ENCODE measurements at places on chromosomes 5 and 9. TPM values are rescaled to one million over a fixed set of nuclear protein-coding genes. Genes with fewer than 3 reads are reported as not detected.

The SYK gene
- 9.6 TPM for total RNA-seq

- DNase-seq = no peak
Observed at GRCh38 chr9:133099726-133100505, 21.1 kb downstream of the RALGDS start.

DNA sequence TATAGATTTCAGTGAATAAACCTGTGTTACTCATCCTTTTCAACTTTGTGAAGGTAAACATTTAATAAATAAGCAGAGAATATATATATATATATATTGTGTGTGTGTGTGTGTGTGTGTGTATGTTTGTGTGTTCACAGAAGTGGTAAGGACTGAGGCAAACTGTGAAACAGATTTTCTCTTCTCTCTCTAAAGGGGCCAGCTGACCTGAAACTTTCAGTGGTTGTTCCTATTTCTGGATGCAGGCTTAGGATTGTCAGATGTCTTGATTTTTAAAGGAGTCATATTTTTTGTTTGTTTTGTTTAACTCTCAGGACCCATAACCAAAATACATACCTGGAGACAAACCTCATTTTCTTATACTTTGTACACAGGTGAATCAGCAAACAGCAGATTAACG, 714.9 kb upstream of the MEF2C start:
- DNase-seq = no peak

DNA sequence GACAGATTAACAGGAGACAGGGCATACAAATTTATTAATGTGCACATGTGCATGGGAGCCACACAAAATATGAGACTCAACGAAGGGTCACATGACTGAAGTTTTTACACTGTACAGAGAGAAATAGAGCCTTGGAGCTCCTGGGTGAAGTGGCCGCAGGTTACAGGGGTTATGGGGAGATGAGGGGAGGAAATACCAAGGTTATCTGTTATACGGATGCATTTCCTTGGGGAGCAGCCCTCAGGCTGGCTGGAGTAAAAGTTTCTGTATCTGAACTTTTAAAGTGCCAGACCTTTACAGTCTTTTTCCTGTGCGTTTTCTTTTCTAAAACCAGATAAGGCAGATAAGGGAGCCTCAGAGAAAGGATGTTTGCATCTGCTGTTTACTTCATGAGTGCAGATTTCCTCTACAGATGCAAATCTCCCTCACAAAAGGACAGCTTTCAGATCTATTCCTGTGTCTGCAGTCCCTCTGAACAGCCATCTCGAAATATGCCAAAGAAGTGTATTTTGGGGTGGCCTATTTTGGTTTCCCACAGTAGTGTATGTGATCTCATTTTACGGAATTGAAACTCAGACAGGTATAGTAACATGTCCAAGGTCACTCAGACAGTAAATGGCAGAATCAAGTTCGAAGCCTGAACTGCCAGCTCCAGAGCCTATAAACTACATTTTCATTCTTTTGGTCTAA, 139.3 kb upstream of the FBXL17 start:
- peak; percentile 11 for DNase-seq

DNA sequence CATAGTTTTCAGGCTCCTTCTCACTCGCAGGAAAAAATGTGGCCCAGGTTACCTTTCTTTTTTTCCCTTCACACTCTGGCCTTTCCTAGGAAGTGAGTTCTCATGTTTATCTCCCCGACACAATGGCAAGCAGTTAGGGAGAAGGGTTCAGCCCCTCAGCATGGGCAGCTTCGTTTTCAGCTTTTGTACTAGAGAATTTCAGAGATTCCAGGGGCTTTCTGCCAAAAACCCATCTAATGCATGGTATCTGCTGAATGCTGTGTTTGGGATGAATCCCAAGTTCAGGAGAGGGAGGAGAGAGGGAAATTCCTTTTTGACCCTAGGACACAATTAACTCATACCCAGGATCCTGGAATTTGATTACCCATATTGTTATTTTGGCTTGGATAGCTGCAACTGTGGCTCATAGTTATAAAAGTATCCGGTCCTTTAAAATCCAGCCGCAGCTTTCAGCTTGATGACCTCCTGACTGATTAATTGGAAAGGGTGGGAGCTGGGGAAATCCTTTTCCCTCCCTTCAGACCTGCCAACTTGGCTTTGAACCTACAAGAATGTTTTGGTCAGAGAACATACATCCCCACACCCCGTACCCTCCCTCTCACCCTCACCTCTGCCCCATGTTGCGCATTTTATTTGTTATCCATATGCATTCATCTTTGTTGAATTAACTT, 78.4 kb downstream of the TMEM252 start:
- DNase-seq = peak; percentile 85

GRCh38 chr5:97338729-97339128, 155.7 kb upstream of the RIOK2 start:
- DNase-seq = no peak

DNA sequence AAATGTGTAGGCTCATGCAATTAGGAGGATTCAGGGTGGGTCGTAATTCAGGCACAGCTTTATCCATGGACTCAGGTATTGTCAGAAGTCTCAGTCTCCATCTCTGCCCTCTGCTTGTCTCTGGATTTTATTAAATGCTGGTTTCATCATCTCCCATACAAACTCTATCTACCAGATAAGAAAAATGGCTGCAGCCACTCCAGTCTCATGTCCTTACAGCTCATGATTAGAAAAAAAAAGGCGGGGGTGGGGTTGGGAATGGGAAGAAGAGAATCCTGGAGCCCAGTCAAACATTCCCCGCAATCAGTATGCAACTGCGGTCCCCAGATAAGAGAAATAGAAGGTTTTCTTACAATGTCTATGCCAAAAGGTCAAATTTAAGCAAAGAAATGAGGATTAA, 7.6 kb upstream of the FBXO38 start:
- DNase-seq = no peak

DNA sequence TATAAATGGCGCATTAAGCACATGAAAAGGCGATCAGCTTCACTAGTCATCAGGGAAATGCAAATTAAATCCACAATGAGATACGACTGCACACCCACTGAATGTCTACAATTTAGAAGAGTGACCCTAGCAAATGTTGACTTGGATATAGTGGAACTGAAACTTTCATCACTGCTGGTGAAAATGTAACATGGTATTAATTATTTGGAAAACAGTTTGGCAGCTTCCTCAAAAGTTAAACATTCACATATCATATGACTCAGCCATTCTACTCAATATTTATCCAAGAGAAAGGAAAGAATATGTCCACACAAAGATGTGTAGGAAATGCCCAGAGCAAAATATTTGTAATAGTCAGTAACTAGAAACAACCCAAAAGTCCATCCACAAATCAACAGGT, 146.5 kb downstream of the LPAR1 start:
- no peak for DNase-seq

The NXNL2 gene
- not detected for total RNA-seq

The OR2Y1 gene
- total RNA-seq = not detected

GRCh38 chr5:40477856-40478546, 201.7 kb upstream of the PTGER4 start:
- no peak for DNase-seq

GRCh38 chr9:106889061-106889590, 26.2 kb downstream of the ZNF462 start:
- DNase-seq = peak; percentile 52

GRCh38 chr9:126609711-126610388, 3.9 kb upstream of the LMX1B start:
- DNase-seq = no peak

DNA sequence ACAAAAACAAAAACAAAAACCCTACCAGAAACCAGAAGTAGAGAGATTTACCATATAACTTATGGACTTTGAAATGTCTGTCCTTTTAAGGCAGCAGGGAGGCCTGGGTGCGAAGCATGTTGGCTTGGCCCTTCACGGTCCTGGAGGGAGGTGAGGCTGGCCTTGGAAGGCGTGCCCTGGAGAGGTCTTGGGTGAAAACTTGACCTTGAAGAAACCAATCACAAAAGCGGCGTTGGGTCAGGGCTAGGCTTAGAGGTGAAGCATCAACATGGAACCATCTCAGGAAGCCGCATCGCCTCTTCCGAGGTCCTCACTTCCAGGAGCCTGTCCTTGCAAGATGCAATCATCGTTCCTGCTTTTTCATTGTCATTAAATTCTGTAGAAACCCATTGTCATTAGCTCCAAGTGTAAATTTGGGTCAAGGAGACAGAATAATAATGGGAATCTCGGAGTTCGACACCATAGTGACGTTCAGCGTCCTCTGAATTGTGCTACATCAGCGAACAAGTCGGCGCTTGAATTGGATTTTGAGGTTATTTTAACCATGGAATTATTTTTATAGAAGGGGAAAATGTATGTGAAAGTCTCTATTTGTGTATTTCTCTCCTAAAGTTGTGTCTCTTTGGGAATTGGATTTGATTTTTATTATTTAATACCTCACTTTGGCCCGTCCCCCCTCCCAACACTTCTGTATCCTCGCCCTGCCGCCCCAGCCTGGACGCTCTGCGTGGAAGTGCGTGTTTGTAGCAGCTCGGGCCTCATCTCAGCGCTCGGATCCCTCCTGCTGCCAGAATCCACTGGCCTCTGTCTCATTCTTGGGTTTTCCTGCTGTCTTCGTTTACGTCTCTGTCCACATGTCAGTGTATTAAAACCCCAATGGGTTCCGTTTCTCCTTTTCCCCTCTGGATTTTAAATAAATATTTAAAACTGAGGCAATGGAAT, 11.1 kb upstream of the ORM1 start:
- no peak for DNase-seq

- peak; percentile 37 for DNase-seq
Observed at GRCh38 chr5:127754259-127754658, 51.1 kb downstream of the CCDC192 start.

The CENPH gene
- total RNA-seq = 7.0 TPM

The CDH12 gene
- total RNA-seq = 3.6 TPM

DNA sequence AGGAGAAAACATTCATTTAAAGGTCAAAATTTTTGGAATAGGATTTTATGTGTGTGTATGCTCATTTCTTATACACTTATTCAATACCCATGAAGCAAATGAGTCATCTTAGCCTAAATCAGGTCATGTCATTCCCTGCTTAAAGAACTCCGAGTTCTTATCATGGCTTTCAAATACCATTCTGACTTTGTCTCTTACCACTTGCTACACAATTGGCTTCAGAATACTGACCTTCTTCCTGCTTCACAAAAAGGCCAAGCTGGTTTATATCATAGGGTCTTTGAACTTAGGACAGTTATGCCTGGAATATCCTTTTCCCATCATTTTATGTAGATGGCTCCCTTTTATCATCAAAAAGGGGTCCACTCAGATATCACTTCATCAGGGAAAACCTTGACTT, 652.2 kb upstream of the WWC1 start:
- DNase-seq = peak; percentile 23

- DNase-seq = no peak
Observed at GRCh38 chr9:36187414-36187813, 3.3 kb upstream of the CLTA start.

DNA sequence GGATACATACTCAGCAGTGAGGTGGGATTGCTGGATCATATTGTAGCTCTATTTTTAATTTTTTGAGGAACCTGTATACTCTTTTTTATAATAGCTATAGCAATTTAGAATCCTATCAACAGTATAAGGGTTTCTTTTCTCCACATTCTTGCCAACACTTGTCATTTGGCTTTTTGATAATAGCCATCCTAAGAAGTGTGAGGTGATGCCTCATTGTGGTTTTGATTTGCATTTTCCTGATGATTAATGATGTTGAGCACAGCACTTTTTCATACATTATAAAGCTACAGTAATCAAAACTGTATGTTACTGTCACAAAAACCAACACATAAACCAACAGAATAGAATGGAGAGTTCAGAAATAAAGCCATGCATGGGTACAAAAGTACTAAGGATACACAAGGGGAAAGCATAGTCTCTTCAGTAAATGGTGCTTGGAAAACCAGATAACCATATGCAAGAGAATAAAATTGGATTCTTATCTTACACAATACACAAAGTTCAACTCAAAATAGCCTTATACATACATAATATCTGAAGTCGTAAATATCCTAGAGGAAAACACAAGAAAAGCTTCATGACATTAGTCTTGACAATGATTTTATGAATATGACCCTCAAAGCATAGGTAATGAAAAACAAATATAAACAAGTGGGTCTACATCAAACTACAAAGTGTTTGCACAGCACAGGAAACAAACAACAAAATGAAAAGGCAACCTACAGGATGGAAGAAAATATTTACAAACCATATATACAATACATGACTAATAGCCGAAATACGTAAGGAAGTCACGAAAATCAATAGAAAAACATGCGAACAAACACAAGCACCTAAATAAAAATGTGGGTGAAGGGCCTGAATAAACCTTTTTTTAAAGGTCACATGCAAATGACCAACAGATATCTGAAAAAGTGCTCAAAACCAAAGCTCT, 287.8 kb upstream of the DAB2 start:
- DNase-seq = no peak

The OTP gene
- 6.0 TPM for total RNA-seq

The ORM2 gene
- not detected for total RNA-seq

- DNase-seq = no peak
Observed at GRCh38 chr5:171537070-171537849, 117.8 kb downstream of the FGF18 start.

GRCh38 chr5:137837491-137838394, 29.9 kb upstream of the MYOT start:
- DNase-seq = peak; percentile 68

DNA sequence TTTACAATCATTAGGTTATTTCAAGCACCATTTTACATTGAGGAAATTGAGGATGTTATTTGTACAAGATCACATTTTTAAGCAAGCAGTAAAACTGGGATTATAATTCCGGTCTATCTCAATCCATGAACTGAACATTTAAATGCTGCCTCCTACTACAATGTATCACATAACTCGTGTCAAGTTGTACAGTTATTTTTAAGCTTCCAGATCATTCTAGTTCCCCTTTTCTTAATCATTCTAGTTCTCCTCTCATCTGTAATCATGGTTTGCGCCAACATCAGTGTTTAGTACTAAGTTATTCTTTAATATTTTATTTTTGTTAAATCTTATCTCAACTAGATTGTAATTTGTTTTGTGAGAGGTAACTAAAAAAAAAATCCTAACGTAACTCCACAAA, 2.4 kb upstream of the UHRF2 start:
- DNase-seq = no peak

The CCL27 gene
- total RNA-seq = not detected

DNA sequence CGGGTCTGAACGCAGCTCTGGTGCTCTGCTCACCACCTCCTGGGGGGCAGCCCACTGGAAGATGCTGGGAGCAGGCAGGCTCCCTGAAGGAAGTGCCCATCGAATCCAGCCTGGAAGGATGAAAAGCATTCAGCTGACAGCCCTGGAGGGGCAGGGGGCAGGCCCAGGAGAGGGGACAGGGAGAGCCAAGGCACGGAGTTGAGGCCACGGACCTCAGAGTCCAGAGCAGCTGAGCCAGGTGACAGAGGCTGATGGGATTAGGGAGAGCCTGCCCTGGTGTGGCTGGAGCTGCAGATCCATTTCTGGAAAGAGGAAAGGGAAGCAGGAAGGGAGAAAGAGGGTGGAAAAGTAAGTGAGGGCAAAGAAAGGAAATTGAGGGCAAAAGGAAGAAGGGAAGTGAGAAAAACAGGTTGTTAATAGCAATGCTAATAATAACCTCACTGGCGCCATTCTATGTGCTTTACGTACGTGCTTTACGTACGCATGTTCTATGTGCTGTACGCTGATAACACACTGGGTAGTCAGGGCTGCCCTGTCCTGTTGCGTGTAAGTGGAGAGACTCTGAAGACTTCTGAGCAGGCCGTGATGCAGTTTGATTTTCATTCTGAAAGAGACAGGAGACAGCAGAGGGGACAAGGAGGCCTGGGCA, 52.6 kb downstream of the LMX1B start:
- no peak for DNase-seq

- no peak for DNase-seq
Observed at GRCh38 chr9:97889941-97890887, 32.1 kb downstream of the TRMO start.

Data from umbilical cord (tissue), 2 donors.